T1000 (cell line): ENCODE measurements at places on chromosomes 1 and 21.

DNA sequence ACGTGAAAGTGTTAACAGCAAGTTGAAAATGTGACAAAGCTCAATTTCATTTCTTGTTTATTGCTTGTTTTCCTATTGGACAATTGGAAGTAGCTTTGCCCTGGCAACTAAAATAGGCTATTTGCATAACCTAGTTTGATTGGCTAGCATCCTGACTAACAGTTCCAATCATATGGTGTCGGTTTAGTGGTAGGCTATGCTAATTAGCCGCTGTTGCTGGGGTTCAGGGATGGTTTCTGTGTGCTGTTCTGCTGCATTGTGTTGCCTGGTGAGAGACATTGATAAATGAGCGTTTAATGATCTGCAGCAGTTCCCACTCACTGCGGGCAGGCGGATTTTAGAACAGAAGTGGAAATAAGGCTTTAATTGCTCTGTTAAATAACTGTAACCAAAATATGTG lies 68.5 kb downstream of the DYRK1A start:
- DNase-seq, result no peak

GRCh38 chr1:237204841-237205240 lies 162.9 kb downstream of the RYR2 start:
- DNase-seq, result no peak

- DNase-seq, result no peak
These were observed 145.3 kb upstream of the COL6A1 start for GRCh38 chr21:45836268-45836655.

DNA sequence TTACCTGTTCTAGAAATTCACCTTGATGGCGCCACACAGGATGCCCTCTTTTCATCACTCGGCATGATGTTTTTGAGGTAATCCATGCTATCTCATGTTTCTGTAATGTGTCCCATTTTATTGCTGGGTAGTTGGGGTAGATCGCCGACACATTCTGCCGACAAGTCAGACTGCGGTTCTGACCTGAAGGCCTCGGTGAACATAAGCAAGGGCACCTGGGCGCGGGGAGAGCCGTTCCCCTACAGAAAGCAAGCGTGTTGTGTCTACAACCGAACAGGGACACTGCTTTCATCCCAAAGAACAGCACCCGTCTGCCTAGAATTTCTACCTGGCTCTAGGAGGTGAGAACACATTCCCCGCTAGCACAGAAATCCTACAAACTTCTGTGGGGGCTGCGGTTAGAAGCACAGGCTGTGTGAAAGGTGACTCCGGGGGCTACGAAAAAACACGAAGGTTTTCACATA lies 149.2 kb downstream of the PPIAL4G start:
- no peak for DNase-seq

DNA sequence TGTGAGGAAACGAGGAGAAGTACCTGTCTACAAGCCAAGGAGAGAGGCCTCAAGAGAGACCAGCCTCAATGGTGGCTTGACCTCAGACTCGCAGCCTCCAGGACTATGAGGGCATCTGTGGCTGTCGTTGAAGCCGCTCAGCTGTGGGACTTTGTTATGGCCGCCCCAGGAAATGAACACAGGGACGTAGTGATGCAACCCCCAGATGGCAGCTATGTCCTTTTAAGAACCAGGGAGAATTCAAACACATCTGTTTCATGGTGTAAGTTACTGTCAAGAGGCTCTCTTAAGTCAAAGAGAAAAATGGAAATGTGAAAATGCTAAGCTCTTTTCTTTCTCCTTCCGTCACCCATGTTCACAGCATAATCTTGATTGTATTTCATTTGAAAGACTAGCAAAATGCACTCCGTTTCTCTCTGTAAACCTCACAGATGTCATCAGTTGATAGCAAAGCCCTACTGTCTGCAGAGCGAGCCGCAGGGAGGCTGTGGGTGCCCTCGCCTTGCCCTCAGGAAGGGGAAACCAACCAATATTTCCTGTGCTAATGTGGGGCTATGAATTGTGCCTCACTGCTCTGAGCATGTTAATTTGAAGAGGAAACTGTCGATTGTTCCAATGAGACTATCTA lies 21.3 kb downstream of the UBASH3A start:
- DNase-seq, result no peak

- no peak for DNase-seq
These were observed 122.3 kb downstream of the GALNT2 start for GRCh38 chr1:230189341-230189740.

DNA sequence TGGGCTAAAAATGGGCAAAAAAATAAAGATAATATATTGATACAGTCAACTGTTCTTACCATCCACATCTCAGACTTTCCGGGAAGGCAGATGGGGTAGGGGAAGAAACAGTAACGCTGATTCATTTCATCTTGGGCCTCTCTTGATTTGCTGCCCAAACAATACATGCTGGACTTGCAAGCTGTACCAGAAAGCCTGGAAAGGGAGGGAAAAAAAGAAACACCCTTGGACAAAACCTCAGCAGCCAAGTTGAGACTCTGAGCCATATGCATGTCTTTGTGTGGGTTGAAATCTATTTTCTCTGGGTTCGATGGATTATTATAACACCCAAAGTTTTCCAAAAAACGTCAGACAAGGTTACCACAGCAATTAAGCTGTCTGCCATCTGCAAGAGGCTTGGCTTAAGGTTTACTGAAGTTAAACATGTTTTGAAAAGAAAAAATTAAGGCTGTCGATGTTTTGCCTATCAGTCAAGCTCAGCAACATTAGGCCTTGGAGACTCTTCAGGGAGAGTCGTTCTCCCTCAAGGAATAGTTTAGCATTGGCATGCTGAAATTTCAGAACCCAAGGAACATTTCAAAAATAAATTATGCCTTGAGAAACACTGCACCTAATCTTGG lies 71.2 kb downstream of the PSMG1 start:
- DNase-seq, result no peak

DNA sequence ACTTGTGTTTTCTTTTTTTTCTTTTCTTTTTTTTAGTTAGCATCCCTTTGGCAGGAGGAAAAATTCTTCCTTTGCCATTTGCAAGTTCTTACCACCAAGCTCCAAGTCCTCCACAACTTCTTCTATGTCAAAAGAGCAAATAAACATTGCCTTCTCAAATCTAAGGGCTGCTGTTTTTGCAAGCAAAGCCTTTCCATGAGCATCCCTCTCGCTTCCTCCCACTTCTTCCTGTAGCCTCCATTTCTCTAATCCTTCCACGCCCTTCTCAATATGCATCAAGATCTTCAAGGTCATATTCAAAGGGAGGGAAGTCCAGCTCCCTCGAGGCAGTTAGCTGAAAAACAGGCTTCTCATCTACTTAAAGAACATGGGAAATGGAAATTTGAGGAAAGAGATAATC lies 147.1 kb downstream of the ADSS2 start:
- no peak for DNase-seq

- DNase-seq, result no peak
These were observed 24.7 kb downstream of the IL23R start for GRCh38 chr1:67190942-67191341.

DNA sequence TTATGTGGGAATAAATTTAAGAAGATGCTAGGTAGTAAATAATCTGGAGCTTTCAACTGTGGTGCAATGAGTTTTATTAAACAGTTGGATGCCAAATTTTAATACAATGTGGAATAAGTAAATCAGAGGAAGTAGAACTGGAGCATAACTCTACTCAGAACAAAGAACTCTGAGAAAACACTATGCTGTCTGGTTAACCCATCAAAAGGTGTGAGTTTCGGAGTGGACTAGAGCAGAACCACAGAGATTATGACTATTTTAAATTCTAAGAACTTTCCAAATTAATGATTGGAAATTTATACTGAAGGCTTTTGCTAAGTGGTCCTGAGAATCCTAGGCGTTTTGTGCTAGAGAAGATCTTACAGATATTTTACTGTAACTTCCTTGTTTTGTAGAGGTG lies 132.2 kb downstream of the NTMT2 start:
- no peak for DNase-seq

GRCh38 chr1:96362623-96363022 lies 359.0 kb upstream of the PTBP2 start:
- DNase-seq, result peak; percentile 56

DNA sequence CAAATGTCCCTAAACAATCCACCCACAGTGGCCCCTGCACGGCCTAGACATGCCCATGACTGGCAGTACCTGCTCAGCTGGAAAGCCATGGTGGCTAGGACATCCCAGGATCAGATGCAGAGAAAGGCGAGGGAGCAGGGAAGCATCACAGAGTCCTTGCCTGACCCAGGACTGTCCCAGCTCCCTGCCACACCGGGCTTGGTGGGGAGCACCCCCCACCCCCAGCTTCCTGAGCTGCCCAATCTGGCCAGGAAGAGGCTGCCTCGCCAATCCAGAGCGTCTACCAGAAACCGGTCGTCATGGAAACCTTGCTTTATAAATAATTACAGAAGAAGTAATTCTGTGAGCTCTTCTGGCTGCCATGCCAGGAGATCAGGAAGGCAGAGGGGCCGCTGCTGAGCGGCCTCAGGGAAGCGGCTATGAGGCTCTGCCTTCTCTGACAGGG lies 34.8 kb downstream of the ACOT7 start:
- DNase-seq, result no peak

DNA sequence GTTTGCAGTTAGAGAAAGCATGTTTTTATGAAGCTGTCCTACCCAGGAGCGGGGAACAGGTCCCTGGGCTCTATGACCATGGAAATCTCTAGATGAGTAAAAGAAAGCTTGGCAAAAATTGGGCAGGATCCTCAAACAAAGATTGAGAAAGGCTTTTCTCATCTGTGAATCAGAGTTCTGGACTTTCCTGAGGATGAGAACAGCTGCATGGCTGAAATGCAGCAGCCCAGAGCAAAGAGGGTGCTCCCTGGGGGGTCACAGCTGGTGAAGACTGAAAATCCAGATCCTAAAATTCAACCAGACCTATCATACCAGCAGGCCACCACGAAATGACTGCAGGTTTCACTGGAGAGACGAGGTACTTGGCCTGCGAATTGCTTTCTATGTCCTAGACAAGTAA lies 65.7 kb upstream of the APP start:
- no peak for DNase-seq

DNA sequence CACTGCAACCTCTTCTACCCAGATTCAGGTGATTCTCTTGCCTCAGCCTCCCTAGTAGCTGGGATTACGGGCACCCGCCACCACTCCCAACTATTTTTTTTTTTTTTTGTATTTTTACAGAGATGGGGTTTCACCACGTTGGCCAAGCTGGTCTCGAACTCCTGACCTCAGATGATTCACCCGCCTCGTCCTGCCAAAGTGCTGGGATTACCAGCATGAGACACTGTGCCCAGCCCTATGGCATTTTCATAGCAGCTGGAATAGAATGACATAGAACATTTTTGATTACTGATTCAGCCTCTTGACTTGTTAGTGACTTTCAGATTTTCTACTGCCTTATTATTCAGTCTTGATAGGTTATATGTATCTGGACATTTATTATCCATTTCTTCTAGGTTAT lies 1046.2 kb downstream of the AMY1C start:
- DNase-seq, result peak; percentile 14

DNA sequence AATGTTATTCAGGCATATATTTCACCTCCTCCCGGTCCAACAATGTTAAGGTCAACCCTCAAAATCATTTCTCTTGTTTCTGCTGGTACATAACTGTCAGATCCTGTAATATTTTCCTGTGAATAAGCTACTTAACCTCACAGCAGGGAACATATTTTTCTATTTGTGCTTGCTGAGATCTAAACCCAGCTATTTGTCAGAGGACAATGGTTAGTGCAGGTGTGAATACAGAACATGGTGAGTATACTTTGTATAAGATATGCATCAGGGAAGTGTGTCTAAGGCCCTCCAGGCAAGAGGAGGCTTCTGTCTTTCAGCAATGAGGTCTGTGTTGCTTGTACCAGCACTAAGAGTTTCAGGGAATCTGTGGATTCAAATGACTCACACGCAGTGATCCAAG lies 970.6 kb downstream of the NCAM2 start:
- no peak for DNase-seq

DNA sequence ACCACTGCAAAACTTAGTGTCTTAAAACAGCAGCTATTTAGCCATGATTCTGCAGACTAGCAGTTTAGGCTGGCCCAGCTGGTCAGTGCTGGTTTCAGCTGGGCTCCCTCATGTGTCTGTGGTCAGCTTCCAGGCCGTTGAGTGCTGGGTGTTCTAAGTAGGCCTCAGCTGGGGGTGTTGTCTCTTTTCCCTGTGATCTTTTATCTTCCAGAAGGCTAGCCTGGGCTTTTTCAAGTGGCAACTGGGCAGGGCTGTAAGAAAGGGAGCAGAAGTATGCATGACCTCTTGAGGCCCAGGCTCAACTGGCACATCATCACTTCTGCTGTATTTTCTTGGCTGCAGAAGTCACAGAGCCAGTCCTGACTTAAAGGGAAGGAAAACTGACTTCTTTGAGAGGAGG lies 136.1 kb downstream of the KIF26B start:
- no peak for DNase-seq

- no peak for DNase-seq
These were observed 99.2 kb downstream of the PROX1 start for GRCh38 chr1:214086945-214087344.

DNA sequence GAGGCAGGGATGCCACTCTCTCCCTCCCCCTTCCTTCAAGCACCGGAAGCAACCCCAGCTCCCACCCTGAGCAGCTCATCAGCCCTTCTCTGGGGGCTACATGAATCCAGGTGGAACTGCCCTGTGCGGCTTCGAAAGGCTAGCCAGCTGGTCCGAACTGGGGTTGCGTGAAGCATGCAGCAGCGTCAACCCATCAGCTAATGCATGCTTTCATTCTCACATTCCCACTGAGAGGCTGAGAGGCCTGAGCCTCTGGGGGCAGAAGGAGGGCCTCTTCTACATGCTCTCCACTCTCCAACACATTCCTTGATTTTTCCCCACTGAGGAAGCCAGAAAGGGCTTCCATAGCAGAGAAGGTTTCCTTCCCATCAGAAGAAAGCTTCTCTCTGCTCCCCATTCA lies 5.6 kb downstream of the RXRG start:
- DNase-seq, result no peak

DNA sequence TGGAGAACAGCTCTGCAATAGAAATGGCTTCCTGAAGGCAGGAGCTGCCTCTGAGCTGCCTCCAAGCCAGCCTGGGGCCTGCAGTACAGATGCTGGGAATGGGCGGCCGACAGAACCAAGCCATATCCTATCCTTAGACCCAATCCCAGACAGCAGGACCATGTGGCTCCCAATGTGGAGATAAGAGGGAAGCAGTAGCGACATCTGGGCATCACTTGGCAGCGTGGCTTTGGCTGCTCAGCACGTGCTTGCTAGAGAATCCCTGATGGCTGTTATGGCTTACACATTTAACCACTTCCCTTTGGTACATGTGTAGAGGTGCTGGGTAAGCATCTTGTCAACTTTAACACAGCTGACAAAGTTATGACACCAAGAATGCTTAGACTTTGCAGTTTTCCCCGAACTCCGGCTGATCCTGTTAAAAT lies 87.7 kb downstream of the MAN1C1 start:
- DNase-seq, result no peak

DNA sequence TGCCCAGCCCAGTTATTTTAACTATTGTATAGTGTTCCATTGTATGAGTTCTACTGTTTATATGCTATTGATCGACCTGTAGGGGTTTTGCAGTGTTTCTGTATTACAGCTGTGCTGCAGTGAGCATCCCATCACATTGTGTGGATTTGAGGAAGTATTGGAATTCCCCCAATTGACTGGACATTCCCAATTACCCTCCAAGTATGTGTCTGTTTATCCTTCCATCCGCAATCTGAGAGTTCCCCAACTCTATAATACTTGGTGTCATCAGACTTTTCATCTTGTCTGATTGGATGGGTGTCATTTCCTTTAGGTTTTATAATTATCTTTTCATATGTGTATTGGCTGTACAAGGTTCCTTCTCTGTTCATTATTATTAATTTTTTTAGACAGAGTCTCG lies 27.8 kb downstream of the PSEN2 start:
- DNase-seq, result no peak
